Activated B cell treated with CpG ODN at 0.5 μM for 24 hours (primary cell): ENCODE measurements at places on chromosomes 12 and 14. TPM values are rescaled to one million over a fixed set of nuclear protein-coding genes. Genes with fewer than 3 reads are reported as not detected.
A peak's percentile ranks its signal among the peaks of the same experiment; 100 is the strongest.

BHLHE41 gene
- total RNA-seq: 34.5 and 40.5 TPM in 2 replicates

PDZRN4 gene
- not detected in 2 replicates for total RNA-seq

SLIRP gene
- total RNA-seq: 58.6 and 61.7 TPM in 2 replicates

VWF gene
- not detected in 2 replicates for total RNA-seq

NEUROD4 gene
- not detected in 2 replicates for total RNA-seq

ADAM21 gene
- total RNA-seq: 0.11 and 0.12 TPM in 2 replicates

SLCO1B3 gene
- not detected in 2 replicates for total RNA-seq

KLRC2 gene
- total RNA-seq: not detected in 2 replicates

GRCh38 chr14:21244544-21244943 lies 24.7 kb downstream of the HNRNPC start:
- H3K36me3 ChIP-seq: peaks cover 77% of the 10 kb centered on the region
- H3K4me3 ChIP-seq: no peak overlapping the region
- H3K27me3 ChIP-seq: no peaks in the 10 kb centered on the region
- no peak for DNase-seq

GRCh38 chr14:100056431-100056830 lies 8.8 kb upstream of the EVL start:
- no peaks in the 10 kb centered on the region for H3K36me3 ChIP-seq
- DNase-seq: no peak
- peaks cover 28% of the 10 kb centered on the region for H3K4me1 ChIP-seq
- no peak overlapping the region for H3K27ac ChIP-seq
- no peak overlapping the region for H3K4me3 ChIP-seq

GRCh38 chr14:85319998-85320630 lies 209.8 kb upstream of the FLRT2 start:
- no peak for DNase-seq
- no peak overlapping the region for H3K4me3 ChIP-seq
- H3K27me3 ChIP-seq: no peaks in the 10 kb centered on the region
- H3K27ac ChIP-seq: no peak overlapping the region

GRCh38 chr14:103319422-103319821 lies 14.6 kb upstream of the EIF5 start:
- H3K27ac ChIP-seq: no peak overlapping the region
- peaks cover 14% of the 10 kb centered on the region for H3K27me3 ChIP-seq
- DNase-seq: no peak
- H3K4me1 ChIP-seq: peaks cover 5% of the 10 kb centered on the region
- no peak overlapping the region for H3K4me3 ChIP-seq
- no peaks in the 10 kb centered on the region for H3K36me3 ChIP-seq

GRCh38 chr14:61628016-61628725 lies 67.1 kb upstream of the HIF1A start:
- no peak overlapping the region for H3K4me3 ChIP-seq
- H3K27ac ChIP-seq: no peak overlapping the region
- no peaks in the 10 kb centered on the region for H3K36me3 ChIP-seq
- no peaks in the 10 kb centered on the region for H3K27me3 ChIP-seq
- no peaks in the 10 kb centered on the region for H3K4me1 ChIP-seq

GRCh38 chr14:71586131-71586897 lies 345.9 kb upstream of the RGS6 start:
- H3K4me1 ChIP-seq: peaks cover 31% of the 10 kb centered on the region
- no peaks in the 10 kb centered on the region for H3K27me3 ChIP-seq
- no peak overlapping the region for H3K4me3 ChIP-seq
- no peak overlapping the region for H3K27ac ChIP-seq
- peaks cover 38% of the 10 kb centered on the region for H3K36me3 ChIP-seq
- DNase-seq: no peak

- no peaks in the 10 kb centered on the region for H3K27me3 ChIP-seq
- no peak overlapping the region for H3K4me3 ChIP-seq
- no peak for DNase-seq
- no peaks in the 10 kb centered on the region for H3K36me3 ChIP-seq
These were observed 60.7 kb downstream of the SLC38A6 start for GRCh38 chr14:61041704-61042103.

- H3K4me3 ChIP-seq: peak overlapping the region; percentile 68
- peaks cover 18% of the 10 kb centered on the region for H3K4me1 ChIP-seq
- no peak overlapping the region for H3K27ac ChIP-seq
- H3K36me3 ChIP-seq: no peaks in the 10 kb centered on the region
- H3K27me3 ChIP-seq: no peaks in the 10 kb centered on the region
These were observed 633 bp downstream of the STX2 start for GRCh38 chr12:130838284-130838950.

- no peak overlapping the region for H3K4me3 ChIP-seq
- no peaks in the 10 kb centered on the region for H3K36me3 ChIP-seq
- H3K4me1 ChIP-seq: no peaks in the 10 kb centered on the region
- H3K27me3 ChIP-seq: no peaks in the 10 kb centered on the region
- H3K27ac ChIP-seq: no peak overlapping the region
- DNase-seq: no peak
These were observed 33.8 kb upstream of the SLC25A3 start for GRCh38 chr12:98559666-98560065.

- no peaks in the 10 kb centered on the region for H3K27me3 ChIP-seq
- DNase-seq: no peak
- H3K4me1 ChIP-seq: no peaks in the 10 kb centered on the region
- H3K4me3 ChIP-seq: no peak overlapping the region
These were observed 621.3 kb upstream of the TBX3 start for GRCh38 chr12:115305275-115305674.
